ENCODE measurements at places on chromosomes 2 and 18.

DNA sequence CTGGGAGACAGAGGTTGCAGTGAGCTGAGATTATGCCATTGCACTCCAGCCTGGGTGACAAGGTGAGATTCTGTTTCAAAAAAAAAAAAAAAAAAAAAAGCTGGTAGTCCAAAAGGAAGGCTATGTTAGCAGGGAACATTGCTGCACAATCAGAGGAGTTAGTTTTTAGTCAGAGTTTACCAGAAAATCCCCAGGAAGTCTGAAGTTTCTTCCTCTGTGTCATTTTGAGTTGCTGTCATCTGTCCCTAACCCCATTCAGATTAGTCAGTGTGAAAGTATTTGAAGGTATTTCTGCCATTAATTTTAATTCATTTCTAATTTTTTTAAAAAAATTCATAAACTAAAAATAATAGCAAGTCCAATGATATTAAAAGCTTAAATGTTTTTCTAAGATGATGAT, 33.5 kb upstream of the CERS6 start:
- DNase-seq: no peak

GRCh38 chr2:217899231-217900009, 103.4 kb downstream of the TNS1 start:
- DNase-seq: no peak

DNA sequence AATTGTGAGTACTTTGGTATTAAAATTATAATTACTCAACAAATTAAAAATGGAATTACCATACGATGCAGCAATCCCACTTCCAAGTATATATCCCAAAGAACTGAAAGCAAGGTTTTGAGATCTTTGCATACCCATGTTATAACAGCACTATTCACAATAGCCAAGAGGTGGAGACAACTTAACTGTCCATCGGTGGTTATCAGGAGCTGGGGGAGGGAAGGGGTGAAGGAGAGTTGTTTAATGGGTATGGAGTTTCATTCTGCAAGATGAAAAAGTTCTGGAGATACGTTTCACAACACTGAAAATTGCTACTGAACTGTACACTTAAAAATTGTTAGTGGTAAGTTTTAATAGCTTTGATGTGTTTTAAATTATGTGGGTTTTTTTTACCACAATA, 25.7 kb downstream of the RAB10 start:
- no peak for DNase-seq

- DNase-seq: no peak
Observed at GRCh38 chr2:45173513-45173912, 164.3 kb upstream of the SIX2 start.

DNA sequence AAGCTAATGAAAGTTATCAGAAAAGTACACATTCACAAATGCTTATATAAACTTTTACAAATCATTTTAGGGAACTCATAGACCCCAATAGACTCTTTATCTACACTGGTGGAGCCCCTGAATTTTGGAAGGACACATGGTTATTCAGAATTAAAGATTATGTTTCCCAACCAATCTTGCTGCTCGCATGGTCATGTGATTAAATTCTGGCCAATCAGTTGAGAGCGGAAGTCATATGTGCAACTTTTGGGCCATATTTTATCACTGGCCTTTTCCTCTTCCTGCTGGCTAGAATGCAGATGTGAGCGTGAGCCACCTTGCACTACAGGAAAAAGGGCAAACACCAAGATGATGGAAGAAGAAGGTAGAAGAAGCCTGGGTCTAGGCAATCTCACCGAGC, 19.8 kb downstream of the THOC1 start:
- DNase-seq: no peak

DNA sequence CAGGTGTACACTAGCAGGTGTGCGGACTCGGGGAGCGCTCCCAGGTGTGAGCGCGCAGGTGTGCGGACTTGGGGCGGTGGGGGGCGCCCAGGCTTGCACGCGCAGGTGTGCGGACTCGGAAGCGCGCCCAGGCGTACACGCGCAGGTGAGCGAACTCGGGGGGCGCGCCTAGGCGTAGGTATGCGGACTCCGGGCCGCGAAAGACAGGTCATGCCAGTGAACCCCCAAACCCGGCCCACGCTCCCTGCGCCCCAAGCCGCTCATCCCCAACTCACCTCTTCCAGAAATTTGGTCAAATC, 342 bp downstream of the CYB5A start:
- DNase-seq: no peak

- no peak for DNase-seq
Observed at GRCh38 chr2:148814143-148814859, 60.7 kb upstream of the KIF5C start.

GRCh38 chr2:9815076-9815475, 28.2 kb upstream of the TAF1B start:
- no peak for DNase-seq

- DNase-seq: no peak
Observed at GRCh38 chr2:186274936-186275575, 211.0 kb upstream of the ZC3H15 start.

DNA sequence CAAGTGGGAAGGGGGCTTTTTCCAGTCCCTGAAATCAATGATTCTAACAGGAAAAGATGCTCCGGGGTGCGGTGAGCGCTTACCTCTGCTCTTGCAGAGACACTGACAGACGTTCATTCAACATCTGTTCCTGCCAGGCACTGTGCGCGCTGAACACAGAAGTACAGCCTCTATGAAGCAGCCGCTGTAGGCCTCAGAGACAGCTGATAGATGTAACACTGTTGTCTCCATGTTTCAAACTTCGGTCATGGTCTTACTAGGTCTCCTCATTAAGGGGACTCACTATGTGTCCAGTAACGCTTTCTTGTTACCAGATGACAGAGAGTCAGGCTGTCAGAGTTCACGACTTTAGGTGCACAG, 649 bp upstream of the CLIP4 start:
- peak; percentile 85 for DNase-seq

DNA sequence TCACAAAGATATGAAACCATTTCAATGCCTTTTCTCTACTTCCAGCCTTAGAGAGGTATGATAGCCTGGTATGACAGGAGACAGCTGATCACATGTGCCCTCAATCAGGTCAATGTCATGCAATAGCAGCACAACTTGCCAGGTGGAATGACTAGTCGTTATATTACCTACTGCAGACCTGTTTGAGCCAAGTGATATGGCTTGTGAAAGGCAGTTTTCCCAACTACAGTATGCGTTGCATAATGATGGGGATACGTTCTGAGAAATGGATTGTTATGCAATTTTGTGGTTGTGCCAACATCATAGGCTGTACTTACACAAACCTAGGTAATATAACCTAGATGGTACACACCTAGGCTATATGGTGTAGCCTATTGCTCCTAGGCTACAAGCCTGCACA, 262.8 kb downstream of the ICOS start:
- DNase-seq: no peak

Measured in NCI-H2171 treated with DMSO at 0.1 percent for 48 hours (cell line).